ENCODE measurements at places on chromosomes 4 and X.

GRCh38 chrX:13288671-13289070 is 31.2 kb downstream of the ATXN3L start:
- DNase-seq: no peak

DNA sequence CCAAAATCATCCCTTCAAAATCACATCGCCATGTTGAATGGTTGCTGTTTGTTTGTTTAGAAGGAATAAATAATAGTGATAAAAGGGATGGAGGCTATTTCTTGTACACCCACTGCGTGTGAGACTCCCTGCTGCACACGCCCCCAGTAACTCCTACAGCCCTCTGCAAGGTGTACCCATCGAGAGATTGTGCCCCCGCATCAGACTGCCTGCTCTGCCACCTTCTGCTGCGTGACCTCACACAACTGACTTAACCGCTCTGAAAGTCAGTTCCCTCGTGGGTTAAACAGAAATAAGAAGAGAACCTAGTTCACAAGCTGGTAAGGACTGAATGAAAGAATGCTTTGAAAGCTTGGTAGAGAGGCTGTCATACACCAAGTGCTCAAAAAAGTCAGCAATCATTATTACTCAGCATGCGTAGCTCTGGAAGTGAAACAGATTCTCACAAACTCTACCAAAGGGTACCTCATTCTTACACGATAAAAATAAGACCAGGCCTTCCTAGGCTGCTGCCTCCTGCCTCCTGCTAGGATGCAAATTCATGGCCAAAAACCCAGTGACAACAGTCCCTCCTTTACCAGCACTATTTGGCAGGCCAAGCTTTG is 147.1 kb downstream of the CPEB2 start:
- DNase-seq: no peak

DNA sequence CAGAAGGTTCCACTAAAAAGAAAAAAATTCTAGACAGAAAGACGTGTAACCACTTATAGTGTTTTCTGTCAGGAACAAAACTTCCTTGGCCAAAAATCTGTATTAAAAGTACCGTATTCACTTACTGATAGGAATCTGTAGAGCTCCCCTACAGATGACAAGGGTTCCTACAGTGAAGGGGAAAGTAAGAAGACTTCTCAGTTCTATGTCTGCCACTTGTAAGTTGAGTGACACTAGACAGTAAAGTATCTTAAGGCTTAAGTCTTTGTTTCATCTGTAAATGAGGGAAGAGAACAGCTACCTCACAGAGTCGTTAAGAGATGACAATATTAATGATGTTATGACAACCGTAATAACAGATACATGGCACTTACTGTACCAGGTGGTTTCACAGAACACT is 3.3 kb downstream of the COQ2 start:
- DNase-seq: no peak

DNA sequence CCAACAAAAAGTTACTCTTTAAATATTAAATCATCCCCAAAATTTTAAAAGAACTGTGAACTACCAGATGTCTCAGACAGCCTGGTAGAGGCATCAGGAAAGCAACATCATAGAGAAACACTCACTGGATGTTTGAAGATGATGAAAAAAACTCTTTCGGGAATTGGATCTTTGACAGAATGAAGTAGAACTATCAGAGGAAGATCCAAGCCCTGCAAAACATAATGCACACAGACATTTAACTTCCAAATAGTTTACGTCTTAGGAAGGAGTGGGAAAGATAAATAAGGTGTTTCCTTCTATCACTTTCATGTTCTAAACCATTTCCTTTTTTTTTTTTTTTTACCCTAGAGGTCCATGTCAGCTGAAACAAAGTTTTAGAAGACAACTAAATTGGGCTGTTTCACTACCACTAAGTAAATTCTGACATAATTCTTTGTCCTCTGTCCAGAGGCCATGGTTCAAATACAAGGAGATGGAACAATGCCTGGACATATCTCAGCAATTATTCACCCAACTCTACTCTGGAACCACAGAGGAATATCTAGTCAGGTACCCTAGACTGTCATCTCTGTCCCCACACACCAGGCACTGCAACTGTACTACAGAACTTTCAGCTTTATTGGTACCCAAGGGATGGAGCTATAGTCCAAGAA is 217.7 kb upstream of the INTU start:
- no peak for DNase-seq

- no peak for DNase-seq
Measured at GRCh38 chr4:59571805-59572430, 1628.2 kb upstream of the ADGRL3 start.

- DNase-seq: no peak
Measured at GRCh38 chr4:81213671-81214070, 1.4 kb downstream of the PRKG2 start.

DNA sequence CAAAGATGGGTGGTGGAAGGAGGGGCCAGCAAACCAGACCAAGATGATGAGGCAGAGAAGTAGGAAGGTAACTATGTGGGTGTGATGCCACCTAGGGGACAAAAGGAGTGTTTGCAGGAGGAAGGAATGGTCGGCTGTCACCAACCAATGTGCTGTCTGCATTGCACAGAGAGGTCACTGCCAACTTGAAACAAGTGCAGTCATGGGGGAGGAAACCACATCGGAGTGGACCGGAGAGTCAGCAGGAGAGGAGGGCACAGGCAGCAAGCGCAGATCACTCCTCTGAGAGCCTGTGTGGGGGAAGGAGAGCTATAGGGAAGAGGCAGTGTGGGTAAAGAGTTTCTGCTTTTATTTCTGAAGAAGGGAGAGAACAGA is 38.5 kb upstream of the FGFBP2 start:
- DNase-seq: peak; percentile 45

- no peak for DNase-seq
Measured at GRCh38 chr4:183035726-183036415, 63.2 kb upstream of the WWC2 start.
